ENCODE measurements at places on chromosomes 11 and 22.
A peak's percentile ranks its signal among the peaks of the same experiment; 100 is the strongest.

GRCh38 chr22:25083056-25083806, 116.4 kb upstream of the CRYBB3 start:
- no peak for DNase-seq

GRCh38 chr11:12862696-12863469, 146.2 kb upstream of the RASSF10 start:
- no peak for DNase-seq

- DNase-seq: no peak
These were observed 4.2 kb downstream of the CAPN1 start for GRCh38 chr11:65185869-65186341.

GRCh38 chr22:45462034-45462655, 40.5 kb upstream of the FBLN1 start:
- no peak for DNase-seq

GRCh38 chr22:20549232-20549841, 41.9 kb downstream of the MED15 start:
- no peak for DNase-seq

DNA sequence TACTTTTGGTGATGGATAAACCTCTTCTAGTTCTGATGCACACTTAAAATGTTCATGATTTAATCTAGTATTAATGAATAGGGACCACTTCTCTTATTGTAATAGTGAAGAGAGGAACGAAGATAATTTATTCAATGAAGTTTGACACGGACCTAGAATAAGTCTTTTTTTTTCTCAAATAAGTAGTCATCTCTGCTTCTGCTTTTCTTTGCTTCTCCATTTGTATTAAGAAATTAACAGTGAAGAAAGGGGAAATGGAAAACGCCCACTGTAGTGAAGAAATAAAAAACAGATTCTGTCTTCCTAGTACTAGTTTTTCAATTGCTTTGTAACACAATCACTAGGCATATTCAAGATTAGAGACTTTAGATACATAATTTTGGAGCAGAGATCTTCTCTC, 73.0 kb downstream of the CD44 start:
- no peak for DNase-seq

DNA sequence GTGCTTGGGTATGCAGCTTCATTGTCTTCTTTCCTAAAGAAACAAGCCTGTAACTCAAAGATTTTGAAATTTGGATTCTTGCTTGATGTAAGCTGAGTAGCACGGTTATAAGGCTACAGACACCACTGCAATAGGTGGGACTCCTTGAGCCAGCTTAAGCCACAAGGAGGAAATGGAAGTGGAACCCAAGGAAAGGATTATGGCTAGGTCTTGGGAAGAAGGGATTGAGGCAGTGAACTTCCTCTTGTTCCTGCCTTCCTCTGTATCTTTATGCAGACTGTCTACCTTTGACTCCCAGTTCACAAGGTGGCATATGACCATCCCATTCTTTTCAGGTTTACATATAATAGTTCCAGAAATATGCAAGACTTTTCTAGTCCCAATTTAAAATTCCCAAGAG, 72.3 kb downstream of the BDNF start:
- no peak for DNase-seq

DNA sequence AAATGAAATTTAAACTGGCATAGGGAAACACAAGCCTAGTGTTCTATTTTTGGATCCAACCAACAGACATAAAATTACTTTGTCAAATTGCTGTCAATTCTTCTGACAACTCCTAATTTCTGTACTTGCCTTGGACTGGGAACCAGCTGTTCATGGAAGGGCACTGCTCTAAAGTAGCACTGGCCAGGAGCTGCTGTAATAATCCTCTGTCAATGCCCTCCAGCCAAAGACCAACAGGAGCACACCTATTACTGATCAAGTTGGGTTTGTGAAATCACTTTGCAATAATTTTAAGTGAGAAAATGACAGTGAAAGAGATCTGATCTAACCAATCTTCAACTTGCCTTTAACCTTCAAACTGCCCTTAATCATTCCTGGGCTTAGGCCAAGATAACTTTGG, 18.9 kb upstream of the TMEM123 start:
- DNase-seq: peak; percentile 3

GRCh38 chr11:111550258-111550657, 9.7 kb downstream of the LAYN start:
- DNase-seq: no peak

Data from esophagus muscularis mucosa (tissue), 4 donors.